Left forelimb (tissue), 1 donor: ENCODE measurements at places on chromosomes 7 and 10.

DNA sequence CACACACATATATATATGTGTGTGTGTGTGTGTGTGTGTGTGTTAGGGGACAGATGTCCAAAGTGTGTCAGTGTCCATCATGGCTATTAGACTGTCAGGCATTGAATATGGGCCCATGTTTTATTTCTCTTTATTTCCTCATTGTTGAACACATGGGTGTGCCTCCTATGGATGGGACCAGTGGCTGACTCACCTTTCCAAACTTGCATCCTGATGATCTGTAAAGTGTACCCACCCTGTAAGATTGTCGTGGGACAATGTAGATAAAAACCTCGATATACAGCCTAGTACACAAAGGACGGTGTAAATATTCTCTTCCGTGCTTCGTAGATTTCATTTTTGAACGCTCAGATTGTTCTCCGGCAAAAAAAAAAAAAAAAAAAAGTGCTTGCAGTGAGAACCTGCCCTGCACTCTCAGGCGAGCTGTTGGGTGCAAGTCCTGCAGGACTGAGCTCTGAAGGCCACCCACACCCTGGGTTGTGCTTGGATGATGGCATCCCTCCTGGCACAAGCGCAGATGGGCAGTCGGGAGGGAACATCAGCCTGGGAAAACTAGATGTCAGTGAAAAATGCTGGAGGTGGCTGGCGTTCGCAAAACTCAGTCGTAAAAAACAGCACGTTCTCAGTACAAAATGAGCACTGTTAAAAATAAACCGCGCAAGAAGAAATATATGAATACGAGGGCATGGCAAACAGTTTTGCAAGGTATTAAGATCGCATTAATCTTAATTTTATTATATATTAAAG is 166.9 kb downstream of the CUX1 start:
- DNase-seq: no peak

DNA sequence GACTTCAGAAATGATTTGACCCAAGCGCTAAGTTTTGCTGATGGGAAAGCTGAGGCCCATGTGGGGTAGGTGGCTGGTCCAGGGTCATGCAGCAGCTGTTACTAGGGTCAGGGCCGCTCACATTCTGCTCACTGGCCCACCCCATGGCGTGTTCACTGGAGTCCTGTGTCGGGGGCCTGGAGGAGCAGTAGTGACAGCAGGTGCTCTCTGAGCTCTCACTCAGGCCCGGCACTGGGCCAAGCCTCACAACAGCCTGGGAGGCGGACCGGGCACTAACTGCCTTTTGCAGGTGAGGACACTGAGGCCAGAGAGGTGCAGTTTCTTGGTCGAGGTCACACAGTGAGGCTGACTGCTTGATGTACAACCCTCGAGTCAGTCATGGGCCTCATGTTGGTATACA is 82.7 kb downstream of the GLRX3 start:
- no peak for DNase-seq

DNA sequence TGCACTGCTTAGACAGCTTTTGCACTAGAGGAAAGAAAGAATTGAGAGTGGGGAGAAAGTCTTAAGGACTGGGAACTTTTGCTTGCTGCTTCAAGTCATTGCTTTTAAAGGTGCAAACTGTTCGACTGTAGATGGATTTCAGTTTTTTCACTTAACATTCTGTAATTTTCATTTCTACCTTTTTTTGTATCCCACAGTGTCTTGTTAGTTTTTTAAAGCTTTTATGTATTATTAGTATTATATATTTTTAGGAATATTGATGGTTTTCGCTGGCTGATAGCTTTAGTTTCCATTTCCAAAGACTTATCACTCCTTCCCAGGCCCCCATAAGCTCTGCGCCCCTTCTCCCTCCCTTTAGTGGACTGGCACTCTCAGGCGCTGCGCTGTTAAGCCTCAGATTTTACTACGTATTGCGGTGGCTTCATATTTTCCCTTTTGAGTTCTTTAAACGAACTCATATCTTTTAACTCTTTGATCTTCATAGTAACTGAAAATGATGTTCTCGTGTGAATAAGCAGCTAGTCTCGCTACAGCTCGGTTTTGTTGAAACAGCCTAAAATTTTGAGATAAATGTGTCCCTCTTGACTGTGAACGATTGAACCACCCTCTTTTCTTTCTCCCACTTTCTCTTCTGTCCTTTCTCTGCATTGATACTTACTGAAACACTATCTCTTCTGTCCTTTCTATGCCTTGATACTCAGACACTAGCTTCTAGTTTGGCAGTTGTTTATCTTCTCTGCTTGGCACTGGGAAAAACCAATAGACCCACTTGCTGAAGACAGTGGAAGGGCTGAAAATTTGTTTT is 2.5 kb upstream of the ETV1 start:
- DNase-seq: no peak

DNA sequence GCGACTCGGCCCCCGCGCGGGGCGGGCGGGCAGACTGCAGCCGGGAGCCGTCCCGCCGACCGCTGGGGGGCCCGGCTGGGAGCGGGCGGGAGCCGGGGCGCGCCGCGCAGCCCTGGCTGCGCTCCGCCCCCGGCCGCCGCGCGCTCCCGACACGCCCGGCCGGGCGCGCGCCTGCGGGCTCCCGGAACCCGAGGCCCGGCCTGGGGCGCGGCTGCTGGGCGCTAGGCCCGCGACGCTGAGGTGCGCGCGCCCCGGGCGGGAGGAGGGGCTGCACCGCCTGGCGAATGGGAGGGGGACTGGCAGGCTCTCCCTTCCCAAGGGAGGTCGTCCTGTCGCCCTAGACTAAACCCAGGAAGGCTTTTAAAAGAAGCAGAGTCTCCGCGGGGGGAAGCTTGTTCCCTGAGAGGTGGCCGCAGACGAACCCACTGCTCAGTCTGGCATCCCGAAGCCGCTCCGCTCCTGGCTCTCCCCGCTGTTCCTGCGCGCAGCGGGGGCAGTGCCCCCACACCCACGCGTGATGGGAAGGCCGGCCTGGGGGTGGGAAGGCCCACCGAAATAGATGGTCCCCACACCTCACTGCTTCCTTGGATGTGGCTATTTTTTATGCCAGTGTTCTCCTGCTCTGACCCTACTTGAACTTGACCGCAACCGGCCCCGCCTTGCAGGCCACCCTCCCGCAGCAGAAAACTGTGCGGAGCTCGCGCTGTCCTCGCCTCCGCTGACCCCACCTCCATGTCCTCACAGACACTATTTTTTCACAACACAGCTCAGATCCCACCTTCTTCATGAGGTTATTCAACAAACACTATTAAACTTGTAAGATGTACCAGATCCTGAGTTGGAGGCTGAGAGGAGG is at the start of gene VOPP1:
VOPP1 (minus strand) TSS at position 125 of the 856 bp plus-strand sequence. CDS start 178 bp downstream, outside the sequence.
- DNase-seq: peak; percentile 87

DNA sequence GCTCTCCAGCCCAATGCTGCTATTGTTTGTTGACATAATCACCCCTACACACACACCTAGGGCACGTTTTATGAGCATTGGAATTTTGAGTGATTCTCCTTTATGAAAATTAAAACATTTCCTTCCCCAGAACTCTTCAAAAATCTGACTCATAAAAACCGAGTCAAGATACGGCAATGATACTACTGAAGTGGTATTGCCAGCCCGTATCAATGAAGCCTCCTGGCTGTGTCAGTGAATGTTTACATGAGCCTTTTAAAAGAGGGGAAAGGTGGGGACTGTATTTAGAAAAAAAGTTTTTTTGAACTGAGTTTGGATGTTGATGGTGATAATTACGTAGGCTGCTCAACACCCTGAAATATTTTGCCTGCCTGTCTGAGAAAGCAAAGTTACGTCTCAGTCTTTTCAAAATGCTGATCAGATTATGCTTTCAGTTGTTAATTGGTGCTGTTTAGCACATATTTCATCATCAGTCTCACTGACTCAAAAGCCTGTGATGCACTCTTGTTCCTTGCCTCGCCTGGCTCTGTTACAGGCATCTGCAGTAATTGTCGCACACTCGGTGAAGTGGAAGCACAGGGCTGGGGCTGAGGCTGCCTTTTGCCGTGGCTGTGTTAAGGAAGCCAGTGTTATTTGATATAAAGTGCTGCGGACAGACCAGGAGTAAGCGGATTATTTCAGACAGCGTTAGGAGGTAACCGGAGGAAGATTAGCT is 157.4 kb upstream of the TCF7L2 start:
- peak; percentile 67 for DNase-seq

DNA sequence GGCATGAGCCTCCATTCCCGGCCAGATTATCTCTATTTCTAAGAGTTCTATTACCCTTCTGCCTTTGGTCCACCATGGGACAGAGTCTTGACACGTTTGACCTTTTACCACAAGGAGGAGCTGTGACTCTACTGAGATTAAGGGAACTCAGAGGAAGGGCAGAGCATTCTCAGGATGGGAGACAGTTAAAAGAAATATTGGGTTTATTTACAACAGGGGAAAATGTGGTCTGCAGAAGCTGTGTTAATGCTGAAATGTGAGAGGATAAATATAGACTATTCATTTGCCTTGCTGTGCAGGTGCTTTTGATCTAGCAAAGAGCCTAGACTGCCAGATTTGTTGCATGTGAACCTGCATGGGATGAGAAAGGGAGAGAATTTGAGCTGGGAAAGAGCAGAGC is 45.8 kb upstream of the PRSS58 start:
- no peak for DNase-seq

- DNase-seq: no peak
These were observed 9.3 kb downstream of the YKT6 start for GRCh38 chr7:44210107-44210506.

GRCh38 chr10:100109670-100110069 is 28.0 kb upstream of the CPN1 start:
- DNase-seq: no peak

DNA sequence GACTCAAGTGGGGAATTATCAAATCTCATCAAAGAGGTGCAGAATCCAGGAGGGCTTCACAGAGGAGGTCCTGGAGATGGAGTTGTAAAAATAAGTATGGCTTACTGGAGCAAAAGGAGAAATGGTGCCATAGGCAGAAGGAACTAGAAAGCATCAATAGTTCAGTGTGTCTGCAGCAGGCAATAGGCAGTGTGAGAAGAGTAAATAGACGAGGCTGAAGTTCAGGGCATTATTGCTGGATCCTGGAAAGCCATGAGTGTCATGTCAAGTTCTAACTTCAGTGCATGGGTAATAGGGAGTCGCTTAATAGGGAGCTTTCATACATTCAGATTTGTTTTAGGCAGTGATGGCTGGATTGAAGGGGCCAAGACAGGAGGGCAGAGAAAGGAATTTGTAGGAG is 39.3 kb downstream of the CYP26A1 start:
- DNase-seq: no peak

- DNase-seq: no peak
These were observed 1.0 kb downstream of the TLL2 start for GRCh38 chr10:96512524-96513304.

GRCh38 chr7:27201580-27202017 is 1.7 kb upstream of the HOXA13 start:
- no peak for DNase-seq

DNA sequence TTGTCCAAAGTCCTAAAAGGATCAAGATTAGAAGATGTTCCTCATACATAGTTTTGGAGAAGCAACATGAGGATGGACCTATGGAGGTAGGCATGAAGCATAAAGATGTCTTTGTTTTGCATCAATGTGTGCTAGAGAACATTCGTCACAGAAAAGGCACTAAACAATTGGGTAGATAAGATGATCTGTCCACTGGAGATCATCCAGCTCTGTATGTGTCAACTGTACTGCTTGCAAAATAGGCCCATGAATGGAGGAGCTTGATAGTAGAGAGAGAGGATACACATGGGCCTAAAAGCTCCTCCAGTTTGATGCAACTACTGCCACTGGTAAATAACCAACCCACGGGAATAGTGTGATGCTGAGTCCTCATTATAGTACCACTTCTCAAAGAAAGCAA is 286.4 kb upstream of the HGF start:
- no peak for DNase-seq

GRCh38 chr10:85047979-85048378 is 719.6 kb downstream of the CCSER2 start:
- no peak for DNase-seq

DNA sequence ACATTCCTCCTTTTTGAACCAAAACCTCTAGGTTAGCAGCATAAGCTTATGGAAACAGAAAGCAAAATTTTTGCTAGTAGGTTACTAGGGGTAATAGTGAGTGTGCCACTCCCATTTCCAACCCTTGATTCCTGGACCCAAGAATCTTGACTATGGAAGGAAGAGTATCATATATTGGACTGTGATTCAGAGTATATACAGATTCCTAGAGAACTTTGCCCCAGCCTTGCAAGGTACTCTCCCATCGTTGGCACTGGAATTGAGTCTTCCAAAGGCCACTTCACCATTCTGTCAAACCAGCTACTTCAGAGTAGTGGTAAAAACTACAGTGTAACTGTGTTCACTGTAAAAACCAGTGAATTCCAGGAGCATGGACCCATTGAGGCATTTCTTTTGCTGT is 69.4 kb downstream of the LRRC17 start:
- no peak for DNase-seq

- DNase-seq: peak; percentile 14
These were observed 78.7 kb downstream of the NKX6-2 start for GRCh38 chr10:132707121-132707775.

DNA sequence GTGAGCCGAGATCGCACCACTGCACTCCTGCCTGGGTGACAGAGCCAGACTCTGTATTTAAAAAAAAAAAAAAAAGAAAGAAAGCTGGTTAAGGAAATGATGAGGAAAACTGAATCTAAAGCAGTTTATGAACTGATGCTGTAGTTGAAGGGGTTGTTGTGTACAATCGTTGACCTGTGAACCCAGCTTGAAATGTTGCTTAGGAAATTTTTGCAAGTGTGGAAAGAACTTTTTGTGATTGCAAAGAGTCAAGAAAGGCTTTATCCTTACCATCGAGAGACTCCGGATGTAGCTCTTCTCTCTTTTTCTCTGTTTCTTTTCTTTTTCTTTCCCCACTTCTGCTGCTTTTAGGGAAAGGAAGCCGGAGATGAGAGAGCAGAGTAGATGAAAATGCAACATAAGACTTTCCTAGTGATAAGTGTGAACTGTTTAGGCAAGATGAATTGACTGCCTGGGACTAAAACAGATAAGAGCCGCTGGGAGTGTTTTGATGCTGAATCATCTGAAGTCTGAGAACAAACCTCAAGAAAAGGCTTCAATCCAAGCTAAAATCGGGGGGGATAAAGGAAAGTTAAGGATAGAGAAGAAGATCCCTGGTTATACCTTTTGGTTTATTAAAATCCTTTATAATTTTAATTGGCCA is 69.0 kb downstream of the TAF3 start:
- DNase-seq: no peak

GRCh38 chr7:149459540-149460452 is 1.1 kb downstream of the ZNF777 start:
- no peak for DNase-seq

GRCh38 chr7:151840088-151840910 is 36.6 kb downstream of the PRKAG2 start:
- DNase-seq: no peak
